ENCODE measurements at places on chromosomes 2 and 18.

DNA sequence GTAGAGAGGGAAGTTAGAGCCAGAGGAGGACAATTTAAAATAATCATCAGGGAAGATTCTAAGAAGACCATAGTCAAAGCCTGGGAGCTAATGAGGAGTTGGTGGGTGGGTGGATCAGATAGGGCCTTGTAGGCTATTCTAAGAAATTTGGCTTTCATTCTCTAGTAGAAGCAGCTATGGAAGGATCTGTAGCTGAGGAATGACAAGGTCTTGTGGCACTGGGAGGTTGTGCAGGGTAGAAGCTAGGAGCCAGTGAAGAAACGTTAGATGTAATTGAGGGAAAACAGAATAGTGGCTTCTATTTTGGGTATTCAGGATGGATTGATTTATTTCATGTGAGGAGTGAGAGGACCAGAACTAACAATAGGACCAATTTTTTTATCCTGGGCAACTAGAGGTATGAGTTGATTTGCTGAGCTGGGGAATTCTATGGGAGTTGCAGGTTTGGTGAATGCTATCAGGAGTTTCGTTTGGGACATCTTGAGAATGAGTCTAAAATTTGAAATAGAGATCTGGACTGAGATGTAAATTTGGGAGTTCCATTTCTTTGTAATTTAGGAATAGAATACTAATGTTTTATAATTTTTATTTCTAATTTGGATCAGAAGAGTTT is 371.9 kb downstream of the PARD3B start:
- no peak for DNase-seq

- DNase-seq: no peak
These were observed 146.5 kb downstream of the NCKAP5 start for GRCh38 chr2:133421516-133422324.

GRCh38 chr2:9179572-9180201 is 26.9 kb upstream of the ASAP2 start:
- DNase-seq: no peak

DNA sequence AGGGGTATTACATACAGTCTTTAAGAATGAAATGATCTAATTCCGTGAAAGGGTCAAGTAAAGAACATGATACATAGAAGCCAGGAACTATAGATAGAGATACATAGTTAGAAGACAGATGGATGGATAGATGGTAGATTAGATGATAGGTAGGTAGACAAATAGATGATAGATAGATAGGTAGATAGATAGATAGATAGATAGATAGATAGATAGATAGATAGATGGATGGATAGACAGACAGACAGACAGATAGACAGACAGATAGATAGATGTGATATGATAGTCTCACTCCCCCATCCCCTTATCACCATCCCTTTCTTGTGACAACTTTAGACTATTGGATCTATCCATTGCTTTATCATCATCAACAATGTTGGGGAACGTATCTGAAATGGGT is 448.2 kb downstream of the METTL4 start:
- DNase-seq: no peak

DNA sequence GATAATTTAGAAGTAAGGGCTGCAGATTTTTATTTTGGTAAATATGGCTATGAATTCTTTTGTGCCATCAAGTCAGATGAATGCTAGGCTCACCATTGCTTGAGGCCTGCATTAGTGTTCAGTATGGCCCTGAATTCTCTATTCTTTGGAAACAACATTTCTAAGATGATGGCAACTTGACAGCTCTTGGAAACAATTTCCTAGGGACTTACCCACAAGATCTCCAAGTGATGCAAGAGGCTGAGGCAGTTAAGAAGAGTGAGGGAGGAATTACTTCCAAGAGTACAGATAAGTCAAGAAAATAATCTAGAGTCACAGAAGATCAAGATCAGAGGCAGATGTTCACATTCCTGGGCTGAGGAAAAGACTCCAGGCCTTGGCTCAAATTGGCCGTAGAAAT is 129.1 kb downstream of the NRP2 start:
- no peak for DNase-seq

GRCh38 chr18:39839782-39840181 is 2115.3 kb upstream of the PIK3C3 start:
- no peak for DNase-seq

GRCh38 chr18:14086458-14087231 is 45.6 kb downstream of the ZNF519 start:
- DNase-seq: no peak

- no peak for DNase-seq
These were observed 403 bp downstream of the MAP2 start for GRCh38 chr2:209424199-209424701.

DNA sequence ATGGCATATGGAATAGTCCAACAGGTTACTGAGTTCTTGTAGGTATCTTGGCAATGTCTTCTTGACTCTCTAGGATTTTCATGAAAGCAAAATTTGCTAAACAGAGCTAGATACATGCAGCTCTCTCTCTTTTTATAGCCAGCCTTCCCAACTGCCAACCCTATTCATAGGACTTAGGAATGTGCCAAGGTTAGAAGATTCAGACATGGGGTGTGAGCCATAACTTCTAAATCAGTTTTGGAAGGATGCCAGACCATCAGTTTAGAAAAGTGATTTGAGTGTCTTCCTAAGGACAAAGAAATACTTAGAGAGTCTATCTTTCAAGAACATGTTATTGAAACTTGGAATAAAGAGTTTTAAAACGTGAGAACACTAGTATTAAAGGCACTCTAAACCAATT is 619.5 kb upstream of the FANCL start:
- DNase-seq: no peak

- DNase-seq: no peak
These were observed 332.9 kb upstream of the NT5C1B start for GRCh38 chr2:18922276-18922675.

DNA sequence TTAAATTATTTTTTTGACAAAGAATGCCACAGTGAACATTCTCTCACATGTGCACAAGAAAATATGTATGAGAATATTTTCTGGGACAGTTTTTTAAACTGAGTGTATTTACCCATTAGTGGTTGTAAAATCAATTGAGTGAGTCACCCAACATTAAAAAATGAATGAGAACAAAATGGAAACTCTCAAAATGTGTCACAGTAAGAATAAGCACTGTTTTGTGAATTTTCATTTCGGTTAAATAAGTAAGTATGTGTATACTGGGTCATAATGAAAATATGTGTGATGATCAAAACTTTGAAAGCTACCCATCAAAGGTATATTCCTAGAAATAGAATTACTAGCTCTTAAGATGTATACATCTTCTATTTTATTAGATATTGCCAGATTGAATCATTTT is 11.6 kb downstream of the BABAM2 start:
- DNase-seq: no peak

DNA sequence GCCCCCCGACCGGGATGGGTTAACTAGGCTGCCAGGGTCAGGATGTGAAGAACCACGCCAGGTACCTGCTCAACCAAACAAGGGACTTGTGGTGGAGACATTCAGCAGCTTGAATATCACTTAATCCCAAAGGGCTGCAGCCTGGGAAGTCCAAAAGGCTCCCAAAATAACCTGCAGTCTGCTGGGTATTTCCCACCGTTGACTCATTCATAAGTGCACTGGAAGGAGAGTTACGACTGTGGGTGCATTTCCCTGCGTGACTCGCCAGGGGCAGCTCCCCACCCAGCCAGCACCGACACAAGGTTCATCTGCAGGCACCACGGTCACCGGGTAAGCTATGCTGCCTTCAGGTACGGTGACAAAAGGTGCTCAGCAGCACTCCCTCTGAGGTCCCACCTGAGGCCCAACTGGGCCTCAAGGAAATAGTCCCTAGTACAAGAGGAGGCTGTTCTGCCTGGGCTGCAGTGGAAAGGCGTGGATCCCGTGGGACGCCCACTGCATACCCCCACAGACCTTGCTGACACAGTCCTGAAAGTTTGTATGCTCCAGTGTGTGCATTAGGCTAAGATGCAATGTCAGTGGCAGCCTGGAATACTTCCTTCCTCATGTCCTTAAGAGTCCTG is 86.5 kb downstream of the UXS1 start:
- DNase-seq: no peak

GRCh38 chr2:161136696-161137324 is 23.4 kb upstream of the TANK start:
- peak; percentile 30 for DNase-seq

- DNase-seq: no peak
These were observed 217.4 kb upstream of the GCFC2 start for GRCh38 chr2:75928093-75928492.

DNA sequence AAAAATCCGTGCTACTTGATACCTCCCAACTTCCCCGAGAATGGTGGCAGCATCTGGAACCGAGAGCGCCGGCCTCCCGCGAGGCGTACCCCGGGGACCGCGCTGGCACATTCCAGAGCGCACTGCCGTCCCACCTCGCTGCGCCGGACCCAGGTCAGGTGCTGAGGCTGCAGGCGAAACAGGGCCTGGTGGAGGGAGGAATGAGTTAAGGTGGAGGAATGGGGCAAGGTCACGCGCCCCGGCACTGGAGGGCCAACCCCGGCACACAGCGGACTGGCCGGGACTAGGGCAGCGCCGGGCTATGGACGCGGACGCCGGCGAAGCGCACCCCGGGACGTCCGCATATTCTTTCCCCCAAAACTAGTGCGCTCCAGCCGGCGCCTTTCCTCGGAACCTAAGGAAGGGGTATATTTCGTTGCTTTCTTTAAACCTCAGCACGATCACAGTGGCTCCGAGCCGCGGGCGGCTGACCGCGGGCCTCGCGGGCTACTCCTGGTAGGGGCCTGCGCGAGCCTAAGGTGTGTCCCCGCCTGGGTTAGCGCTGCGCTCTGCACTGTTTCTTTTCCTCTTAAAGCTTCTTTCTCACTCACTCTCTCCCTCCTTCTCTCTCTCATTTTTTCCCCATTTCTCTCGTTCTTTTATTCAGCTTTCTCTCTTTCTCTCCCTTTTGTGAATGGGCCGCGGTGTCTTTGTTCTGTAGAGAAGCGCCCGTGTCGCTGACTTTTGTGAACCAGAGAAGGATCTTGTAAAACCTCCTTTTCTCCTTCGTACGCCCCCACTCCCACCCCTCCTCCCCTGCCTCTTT is 2.1 kb upstream of the OTX1 start:
- no peak for DNase-seq
